Right lobe of liver (tissue), 6 donors: ENCODE measurements at places on chromosomes 6 and 20.

- DNase-seq, result no peak
Measured at GRCh38 chr6:135146162-135146934, 34.8 kb upstream of the MYB start.

DNA sequence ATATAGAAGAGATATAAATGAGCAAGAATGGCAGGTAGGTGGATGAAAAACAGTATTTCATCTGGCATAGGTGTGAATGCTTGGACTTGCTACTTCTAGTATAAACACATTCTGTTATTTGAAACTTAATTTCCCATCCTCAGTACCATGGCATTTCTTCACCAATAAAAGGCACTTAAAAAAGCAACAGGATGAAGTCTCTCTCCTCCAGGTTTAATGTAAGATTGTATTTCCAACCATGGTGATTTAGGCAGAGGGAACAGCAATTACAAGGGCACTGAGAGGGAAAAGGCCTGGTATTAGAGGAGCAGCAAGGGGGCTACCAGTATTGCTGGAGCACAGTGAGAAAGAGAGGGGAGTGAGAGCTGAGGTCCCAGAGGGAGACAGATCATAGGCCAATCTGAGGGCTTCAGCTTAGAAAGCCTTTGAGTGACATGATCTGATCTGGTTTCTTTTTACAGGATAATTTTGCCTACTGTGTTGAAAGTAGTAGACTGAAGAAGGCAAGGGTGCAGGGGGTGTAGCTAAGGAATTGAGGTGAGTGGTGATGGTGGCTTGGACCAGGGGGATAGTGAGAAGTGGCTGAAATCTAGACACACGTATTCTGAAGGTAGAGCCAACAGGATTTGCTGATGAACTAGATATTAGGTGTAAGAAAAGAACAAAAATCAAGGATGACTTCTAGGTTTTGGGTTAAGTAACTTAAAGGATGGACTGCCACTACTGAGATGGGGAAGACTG is 67.8 kb upstream of the SMIM29 start:
- DNase-seq, result no peak

GRCh38 chr6:150788089-150788488 is 77.4 kb upstream of the MTHFD1L start:
- DNase-seq, result no peak

DNA sequence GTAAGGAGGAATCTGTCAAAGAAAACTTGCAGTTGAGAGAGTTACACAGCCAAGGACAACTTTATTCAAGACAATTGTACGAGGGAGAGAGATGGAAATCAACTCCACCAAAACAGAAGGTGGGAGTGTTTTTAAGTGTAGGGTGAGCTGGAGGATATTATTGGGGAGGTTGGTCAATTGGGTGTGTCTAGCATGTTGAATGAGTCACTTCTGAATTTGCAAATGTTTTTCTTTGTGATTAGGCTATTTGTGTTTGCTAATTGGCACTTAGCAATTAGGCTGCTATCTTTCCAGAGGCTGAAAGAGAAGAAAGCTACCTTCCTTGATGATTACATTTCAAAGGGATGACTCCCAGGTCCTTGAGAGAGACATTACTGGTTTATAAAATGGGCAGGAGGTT is 441.1 kb downstream of the MEI4 start:
- no peak for DNase-seq

GRCh38 chr20:61497029-61497627 is 245.1 kb downstream of the CDH4 start:
- DNase-seq, result no peak

- no peak for DNase-seq
Measured at GRCh38 chr20:15760001-15760621, 813.1 kb downstream of the KIF16B start.

DNA sequence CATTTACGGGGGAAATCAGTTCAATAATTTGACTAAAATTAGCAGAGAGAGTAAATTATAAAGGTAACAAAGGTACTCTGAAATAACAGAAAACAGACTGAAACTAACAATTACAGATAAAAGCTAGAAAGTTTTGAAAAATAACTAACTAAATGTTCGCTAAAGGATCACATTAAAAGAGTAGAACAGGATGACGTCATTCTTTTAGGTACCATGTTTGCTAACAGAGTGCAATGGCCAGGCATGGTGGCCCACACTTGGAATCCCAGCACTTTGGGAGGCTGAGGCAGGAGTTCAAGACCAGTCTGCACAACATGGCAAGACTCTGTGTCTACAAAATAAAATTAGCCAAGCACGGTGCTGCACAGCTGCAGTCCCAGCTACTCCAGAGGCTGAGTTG is 212.3 kb upstream of the CDYL start:
- no peak for DNase-seq

DNA sequence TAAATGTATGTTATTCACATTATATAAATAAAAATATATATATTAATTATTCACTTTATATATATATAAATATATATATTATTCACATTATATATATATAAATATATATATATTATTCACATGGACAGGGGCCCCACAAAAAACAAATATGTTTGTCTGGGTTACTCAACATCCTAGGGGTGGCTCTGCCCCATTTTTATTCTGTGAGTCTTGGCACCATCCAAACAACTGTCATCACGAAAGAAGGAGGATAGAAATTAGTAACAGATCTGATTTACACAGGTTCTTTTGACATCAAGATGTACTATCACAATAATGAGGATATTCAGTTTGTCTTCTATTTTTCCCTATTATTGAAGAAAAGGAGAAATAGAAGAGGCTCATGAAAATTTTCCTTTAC is 187.3 kb downstream of the GPX5 start:
- DNase-seq, result no peak

- no peak for DNase-seq
Measured at GRCh38 chr6:43849844-43850243, 79.8 kb downstream of the VEGFA start.

DNA sequence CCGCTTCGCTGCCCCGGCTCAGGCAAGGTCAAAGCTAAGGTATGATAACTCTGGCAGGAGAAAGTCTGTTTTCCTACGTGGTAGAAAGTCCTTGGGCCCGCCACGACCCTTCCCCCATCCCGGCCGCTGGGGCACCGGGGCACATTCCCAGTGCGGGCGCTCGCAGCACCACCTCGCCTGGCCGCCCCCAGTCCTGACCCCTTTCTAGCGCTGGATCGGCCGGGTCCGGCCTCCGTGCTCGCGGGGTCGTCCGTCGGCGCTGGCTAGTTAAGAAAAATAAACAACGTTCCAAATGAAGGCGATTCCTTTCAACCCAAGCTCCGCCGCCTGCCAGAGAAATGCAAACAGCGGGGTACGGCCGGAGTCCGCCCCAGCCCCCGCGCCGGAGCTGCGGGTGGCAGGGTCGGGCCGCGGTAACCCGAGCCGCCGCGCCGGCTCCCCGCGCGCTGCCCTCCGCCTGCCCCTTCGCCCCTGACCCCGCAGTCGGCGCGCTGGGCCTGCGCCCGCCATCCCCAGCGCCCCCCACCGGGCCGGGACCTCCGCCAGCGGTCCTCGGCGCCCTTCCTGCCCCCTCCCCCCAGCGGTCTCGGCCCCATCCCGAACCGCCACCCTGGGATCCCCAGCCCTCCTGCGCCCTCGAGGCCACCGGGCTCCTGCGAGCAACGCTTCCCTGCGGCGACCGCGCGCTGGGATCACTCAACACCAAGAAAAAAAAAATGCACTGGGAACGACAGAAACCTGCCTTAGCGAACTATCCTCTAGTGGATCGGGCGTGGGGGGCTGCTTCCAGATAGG is 37.6 kb downstream of the NCR2 start:
- DNase-seq, result no peak

DNA sequence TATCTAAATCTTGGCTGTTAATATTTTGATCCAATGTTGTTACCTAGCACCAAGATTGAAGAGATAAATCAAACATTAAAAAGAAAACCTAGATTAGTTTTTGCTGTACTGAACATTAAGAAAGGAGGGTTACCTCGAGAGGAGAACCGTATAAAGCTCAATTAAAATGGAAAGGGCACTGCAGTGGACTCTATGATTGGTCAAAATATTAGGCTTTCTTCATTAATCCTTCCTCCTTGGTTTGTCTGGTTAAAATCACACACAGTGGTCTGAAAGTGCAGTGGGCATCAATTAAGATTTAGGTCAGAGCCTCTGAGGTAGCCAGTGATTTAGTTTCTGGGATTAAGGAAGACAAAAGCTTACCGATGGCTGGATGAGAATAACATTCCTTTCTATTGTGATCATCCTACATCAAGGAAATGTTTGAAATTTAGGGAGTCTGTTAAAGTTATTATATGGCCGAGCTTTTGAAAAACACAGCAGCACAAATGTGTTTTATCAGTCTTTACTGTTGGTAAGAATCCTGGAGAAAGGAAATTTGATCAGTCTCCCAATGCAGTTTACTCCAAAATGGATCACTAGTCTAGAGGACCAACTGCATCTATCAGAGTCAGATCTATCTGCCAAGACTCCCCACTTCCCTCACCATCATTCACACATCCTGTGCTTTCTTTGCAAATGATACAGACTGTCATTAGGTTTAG is 134.6 kb upstream of the NEDD9 start:
- DNase-seq, result no peak
